ENCODE measurements at places on chromosomes 2 and 18.

- no peak for DNase-seq
Observed at GRCh38 chr2:167939514-167940345, 307.7 kb downstream of the STK39 start.

- DNase-seq, result no peak
Observed at GRCh38 chr2:85066006-85066740, 67.0 kb upstream of the TCF7L1 start.

GRCh38 chr2:191501561-191502168, 176.3 kb upstream of the NABP1 start:
- DNase-seq, result no peak

GRCh38 chr2:109045505-109045904, 56.5 kb upstream of the EDAR start:
- DNase-seq, result no peak

GRCh38 chr18:5452943-5453443, 90.8 kb downstream of the EPB41L3 start:
- DNase-seq, result no peak

GRCh38 chr2:230634146-230634545, 78.5 kb upstream of the CAB39 start:
- DNase-seq, result no peak

DNA sequence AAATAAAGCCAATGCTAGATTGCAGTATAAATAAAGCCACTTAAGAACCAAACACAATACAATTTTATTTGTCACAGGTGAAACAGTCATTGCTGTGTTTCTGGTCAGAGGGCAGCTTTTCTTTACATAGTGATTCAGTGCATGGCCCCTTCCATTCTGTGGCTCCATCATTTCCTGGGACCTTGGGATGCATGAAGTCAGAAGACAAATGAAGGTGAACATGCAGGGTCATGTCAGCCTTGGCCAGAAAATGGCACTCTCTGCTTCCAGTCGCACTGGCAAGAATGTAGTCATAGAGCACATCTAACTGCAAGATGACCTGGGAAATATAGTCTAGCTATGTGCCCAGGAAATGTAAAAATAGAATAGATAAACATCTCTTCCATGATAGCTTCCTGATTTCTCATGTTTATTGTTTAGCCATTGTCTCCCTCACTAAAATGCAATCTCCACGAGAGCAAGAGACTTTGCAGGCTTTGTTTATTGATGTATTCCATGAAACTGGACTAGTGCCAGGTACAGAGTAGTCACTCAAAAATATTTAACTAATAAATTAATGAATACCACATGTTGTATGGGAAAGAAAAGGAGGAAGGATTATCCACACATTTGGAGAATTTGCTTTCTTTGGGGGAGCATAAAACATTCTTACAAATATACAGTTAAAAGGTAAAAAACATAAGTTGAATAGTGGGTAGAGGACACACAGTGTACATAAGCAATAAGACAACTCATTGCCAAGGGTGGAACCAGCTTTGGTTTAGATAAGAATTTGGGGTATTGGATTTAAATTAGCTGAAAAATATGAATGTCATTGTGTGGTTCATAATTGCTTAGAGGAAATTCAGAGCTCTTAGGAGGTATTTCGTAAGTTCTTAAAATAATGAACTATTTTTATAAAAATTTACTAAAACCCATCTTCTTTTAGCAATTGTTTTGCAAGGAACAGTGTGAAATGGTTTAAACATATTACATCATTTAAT, 343.8 kb downstream of the PID1 start:
- DNase-seq, result no peak

GRCh38 chr2:213065583-213066442, 85.6 kb downstream of the IKZF2 start:
- DNase-seq, result peak; percentile 1

DNA sequence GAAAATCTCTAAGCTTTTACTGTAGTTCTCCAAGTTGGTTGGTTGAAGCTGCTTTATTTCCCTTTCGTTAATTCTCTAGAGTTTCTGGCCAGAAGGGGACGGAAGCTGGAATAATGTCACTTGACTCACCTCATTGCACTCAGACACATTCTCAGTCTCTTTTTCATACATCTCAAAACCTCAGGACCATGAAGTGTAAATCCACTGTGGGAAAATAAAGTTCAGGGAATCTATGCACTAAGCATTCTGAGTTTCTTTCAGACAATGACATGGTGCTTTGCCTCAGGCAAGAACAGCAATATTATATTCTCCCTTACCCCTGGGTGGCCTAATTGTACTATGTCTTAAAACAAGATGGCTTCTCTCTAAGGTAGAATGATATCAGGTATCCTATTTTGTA, 167.8 kb downstream of the PRPF40A start:
- no peak for DNase-seq

GRCh38 chr2:45176390-45176789, 167.1 kb upstream of the SIX2 start:
- no peak for DNase-seq

DNA sequence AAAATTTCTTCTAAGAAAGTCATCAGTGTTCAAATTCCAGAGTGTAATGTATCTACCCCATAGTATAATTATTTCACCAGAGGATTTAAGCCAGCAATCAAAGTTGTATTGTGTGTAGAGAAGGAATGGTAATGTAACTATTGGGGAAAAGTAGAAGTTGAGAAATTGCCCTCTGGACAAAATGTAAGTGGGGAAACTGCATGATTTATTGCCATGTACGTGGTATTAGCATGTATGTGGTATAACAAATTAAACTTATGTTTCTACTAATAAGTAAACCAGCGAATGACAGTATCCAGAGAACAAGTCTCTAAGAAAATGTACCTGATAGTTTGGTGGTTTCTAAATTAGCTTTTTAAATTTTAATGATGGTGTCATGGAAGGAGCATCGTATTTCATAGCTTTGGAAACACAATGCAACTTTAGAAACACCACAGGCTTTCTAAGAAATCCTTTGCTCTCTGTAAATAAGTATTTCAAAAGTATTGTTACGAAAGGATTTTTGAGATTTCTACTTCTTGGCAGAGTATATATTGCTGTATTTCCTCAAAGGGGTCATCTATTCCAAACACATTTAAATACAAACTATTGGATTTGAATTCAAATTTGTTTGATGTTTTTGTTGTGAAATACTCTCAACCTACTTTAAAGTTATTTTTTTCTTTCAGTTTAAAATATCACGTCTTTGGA, 1018.9 kb upstream of the ZEB2 start:
- DNase-seq, result no peak

GRCh38 chr2:25190536-25190935, 22.2 kb upstream of the POMC start:
- DNase-seq, result no peak

DNA sequence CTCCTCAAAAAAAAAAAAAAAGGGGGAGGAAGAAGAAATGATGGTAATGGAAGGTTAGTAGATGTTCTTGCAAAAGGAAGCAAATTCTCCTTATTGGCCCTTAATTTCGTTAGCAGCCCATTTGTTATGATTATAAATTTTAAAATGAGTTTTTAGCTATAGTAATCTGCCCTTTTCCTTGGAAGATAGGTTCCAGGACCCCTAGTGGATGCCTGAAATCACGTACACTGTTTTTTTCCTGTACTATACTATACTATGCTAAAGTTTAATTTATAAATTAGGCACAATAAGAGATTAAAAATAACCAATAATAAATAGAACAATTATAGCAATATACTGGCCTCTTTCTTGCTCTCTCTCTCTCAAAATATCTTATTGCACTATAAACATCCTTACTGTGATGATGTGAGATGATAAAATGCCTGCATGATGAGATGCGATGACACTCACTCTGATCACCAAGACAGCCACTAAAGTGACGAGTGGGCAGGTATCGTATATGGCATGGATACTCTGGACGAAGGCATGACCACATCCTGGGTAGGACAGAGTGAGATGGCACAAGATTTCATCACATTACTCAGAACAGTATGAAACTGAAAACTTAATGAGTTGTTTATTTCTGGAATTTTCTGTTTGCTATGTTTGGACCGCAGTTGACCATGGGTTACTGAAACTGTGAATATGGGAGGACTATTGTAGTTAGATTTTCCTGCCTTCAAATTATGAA, 87.2 kb downstream of the KCTD18 start:
- no peak for DNase-seq

- no peak for DNase-seq
Observed at GRCh38 chr2:174815526-174815925, 51.3 kb upstream of the CHRNA1 start.

DNA sequence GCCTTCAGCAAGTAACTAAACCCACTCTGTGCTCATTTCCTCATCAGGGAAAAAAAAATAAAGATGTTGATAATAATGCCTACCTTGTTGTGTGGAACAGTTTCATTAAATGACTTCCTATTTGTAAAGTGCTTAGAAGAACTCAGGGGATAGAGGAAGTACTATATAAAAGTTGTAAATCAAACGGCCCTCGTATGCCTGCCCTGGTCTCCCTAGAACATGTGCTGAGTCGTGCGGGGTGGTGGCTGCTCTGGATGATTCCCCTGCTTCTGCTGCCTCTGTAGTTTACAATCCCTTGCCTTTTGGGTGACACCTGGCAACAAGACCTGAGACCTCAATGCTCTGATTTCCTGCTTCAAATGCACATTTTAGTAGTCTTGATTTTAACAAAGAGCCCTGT, 170.0 kb downstream of the CERS6 start:
- DNase-seq, result no peak

DNA sequence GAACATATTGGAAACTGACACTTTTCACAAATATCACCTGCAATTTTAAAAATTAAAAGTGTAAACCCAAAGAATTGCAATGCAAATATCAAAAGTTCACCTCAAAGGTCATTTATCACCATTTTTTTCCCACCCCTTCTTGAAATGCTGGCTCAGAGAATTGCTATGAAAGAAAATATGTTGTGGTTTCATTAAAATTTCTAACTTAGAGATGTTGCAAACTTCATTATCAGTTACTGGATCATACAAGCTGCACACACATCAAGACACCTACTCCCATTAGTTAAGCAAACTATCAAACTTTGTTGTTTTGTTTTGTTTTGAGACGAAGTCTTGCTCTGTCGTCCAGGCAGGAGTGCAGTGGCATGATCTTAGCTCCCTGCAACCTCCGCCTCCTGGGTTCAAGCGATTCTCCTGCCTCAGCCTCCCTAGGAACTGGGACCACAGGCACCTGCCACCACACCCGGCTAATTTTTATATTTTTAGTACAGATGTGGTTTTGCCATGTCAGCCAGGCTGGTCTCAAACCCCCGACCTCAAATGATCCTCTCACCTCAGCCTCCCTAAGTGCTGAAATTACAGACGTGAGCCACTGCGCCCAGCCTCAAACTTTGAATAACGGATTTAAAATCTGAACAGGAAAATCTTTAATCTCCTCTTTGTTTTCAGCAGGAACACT, 37.0 kb downstream of the STK39 start:
- no peak for DNase-seq

Measured in activated naive CD8-positive, alpha-beta T cell treated with anti-CD3 and anti-CD28 coated beads for 36 hours (primary cell).